ENCODE measurements at places on chromosomes 4 and X.

GRCh38 chrX:153829549-153829798, 870 bp downstream of the PDZD4 start:
- no peak for DNase-seq

DNA sequence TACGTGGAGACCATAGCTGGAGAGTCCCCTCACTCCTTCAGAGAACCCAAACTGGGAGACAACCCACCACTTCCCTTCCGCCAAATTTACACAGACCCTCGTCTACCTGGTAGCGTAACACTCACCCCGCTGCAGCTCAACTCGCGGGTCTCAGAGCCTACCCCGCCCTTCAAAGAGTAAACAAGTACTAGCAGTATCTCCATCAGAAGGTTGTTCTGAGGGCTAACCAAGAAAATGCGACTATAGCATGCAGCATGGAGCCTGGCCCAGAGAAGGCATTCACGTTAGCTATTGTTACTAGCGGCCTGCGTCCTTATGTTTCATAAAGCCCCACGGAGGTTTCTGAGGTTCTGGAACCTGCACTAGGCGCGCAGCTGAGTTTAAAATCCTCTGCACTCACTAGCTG, 531 bp upstream of the MANBA start:
- no peak for DNase-seq

DNA sequence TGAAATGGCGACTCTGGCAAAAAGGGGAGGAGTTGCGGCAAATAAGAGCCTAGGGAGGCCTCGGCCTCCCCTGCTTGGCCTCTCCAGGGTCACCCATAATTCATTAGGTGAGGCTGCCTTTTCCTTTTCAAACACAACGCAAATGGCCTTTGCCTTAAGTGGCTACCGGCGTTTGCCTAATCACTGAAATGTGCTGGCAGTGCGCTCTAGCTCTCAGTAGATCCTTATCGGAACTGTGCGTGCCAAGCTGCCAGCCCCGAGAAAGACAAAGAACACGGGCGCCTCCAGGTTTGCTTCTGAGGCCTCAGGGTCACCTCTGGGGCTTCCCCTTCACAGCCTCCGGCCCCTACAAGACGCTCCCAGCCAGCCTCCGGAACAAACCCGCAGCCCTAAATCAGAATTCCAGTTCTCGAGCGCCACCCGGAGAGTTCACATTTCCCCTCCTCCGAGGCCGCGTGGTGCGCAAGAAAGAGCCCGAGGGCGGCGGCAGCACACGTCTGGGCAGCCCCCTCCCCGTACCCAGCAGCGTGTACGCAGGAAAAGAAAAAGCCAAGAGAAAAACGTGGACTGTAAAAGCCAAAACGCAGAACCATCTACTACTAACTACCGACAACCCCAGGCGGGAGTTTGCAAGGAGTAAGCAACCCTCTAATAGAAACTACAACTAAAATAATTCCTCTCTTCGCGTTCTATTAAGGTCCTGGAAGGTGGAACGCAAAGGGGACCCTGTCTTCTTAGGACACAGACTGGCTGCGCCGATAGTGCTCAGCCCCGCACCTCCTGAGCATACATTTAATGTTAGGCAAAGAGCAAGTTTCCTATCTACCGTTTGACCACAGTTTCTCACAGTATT, 76.5 kb upstream of the BCOR start:
- no peak for DNase-seq

DNA sequence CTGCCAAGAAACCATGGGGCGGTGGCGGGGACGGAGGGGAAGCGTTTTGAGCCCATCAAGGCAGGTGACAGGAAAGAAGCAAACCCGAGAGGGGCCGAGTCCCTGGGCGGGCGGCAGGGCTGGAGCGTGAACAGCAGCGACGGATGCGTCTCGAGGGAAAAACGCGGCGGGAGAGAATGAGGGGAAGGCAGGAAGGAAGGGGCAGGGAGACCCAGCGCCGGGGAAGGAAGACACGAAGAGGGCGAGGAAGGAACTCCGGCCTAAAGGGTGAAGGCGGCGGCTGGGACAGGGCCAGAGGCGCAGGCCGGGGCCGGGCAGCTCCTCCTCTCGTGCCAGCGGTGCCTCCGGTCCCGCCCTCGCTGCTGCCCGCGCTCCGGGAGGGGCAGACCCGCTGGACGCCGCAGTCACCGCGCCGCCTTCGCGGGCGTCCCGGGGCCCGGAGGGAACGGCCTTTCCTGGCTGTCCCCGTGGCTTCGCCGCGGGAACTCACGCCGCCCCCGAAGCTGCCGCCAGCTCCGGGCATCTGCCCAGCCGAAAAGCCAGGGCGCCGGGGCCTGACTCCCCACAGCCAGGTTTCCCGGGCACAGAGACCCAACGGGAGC, 751 bp upstream of the RGS12 start:
- peak; percentile 28 for DNase-seq

GRCh38 chrX:152024710-152025109, 50.2 kb upstream of the GABRE start:
- no peak for DNase-seq

- no peak for DNase-seq
These were observed 35.4 kb downstream of the CCSER1 start for GRCh38 chr4:90162566-90162965.

DNA sequence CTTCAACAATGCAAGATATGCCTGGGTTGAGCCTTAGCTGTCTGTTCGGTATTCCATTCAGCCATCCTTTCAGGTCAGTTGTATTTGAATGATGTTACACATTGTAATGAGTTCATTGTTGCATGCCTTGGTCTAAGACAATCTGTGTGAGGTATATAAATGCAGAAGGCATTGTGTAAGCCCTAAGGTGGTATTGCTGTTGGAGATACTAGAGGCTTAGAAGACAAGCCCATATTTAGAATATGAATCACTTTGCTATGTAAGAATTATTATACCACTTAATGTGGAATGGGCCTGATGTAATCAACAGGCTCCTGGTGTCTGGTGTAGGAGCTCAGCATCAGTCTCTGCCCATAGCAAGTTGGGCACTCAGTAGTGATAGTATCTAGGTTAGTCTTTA, 473.4 kb upstream of the GNPDA2 start:
- no peak for DNase-seq

GRCh38 chrX:17822351-17822750, 38.7 kb downstream of the RAI2 start:
- no peak for DNase-seq

DNA sequence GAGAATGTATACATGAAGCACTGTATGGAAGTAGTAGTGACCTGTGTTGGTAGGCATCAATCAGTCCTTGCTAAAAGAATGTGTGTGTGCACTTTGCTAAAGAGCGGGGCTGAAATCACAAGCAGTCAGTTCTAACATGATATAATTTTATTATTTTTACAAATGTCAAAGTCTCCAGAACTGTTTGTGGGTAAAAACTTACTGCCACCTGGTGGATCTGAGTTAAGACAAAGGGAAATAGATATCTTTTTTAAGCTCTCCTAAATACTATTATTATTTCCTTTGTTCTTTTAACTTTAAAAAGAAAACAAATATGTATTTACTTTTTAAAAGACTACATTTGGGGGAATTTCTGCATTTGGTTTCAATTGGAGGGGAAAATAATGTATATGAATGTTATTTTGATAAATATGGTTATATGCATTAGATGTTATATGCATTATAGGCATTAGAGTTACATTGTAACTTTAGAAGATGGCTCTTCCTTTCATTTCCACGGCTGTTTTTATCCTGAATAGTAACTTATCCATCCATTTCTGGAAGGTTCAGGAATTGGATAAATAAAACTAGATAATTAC, 7.8 kb upstream of the CLOCK start:
- no peak for DNase-seq

GRCh38 chr4:96675896-96676295, 836.0 kb downstream of the PDHA2 start:
- DNase-seq = no peak

GRCh38 chr4:94508806-94509205, 57.1 kb downstream of the PDLIM5 start:
- no peak for DNase-seq

- DNase-seq = no peak
These were observed 176.7 kb downstream of the LDB2 start for GRCh38 chr4:16721613-16722291.

DNA sequence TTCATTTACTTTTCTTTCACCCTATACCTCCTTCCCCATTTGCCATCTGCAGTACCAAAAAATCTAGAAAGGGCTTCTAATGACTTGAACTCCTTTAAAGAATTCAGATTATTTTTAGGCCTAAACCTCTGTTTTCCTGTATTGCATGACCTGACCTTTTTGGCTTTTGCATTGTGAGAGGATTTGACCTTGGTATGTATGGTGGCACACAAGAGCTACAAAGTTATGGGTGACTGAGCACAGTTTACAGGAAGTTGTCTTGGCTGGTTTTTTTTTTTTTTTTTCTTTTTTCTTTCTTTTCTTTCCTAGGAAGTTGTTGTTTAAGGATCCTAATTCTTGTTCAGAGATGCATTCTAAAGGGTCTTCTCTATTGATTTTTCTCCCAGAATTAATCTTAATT, 32.0 kb upstream of the MTMR8 start:
- no peak for DNase-seq

DNA sequence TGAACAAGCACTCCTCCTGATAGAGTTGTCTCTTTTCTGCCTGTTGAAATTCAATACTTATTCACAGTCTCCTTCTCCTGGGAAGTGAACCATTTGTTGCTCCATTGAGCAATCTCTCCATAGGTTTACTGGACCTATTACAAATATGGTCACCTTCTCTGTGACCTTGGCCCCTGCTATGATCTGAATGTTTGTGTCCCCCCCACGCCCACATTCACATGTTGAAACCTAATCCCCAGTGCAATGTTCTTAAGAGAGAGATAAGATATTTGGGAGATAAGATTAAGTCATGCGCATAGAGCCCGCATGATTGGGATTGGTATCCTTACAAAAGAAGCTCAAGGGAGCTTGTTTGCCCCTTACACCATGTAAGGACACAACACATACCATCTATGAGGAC, 54.1 kb upstream of the GABRE start:
- DNase-seq = no peak

- DNase-seq = peak; percentile 34
These were observed 228.8 kb upstream of the PGRMC2 start for GRCh38 chr4:128516301-128516969.

GRCh38 chr4:1187182-1187581, 14.8 kb upstream of the SPON2 start:
- no peak for DNase-seq

DNA sequence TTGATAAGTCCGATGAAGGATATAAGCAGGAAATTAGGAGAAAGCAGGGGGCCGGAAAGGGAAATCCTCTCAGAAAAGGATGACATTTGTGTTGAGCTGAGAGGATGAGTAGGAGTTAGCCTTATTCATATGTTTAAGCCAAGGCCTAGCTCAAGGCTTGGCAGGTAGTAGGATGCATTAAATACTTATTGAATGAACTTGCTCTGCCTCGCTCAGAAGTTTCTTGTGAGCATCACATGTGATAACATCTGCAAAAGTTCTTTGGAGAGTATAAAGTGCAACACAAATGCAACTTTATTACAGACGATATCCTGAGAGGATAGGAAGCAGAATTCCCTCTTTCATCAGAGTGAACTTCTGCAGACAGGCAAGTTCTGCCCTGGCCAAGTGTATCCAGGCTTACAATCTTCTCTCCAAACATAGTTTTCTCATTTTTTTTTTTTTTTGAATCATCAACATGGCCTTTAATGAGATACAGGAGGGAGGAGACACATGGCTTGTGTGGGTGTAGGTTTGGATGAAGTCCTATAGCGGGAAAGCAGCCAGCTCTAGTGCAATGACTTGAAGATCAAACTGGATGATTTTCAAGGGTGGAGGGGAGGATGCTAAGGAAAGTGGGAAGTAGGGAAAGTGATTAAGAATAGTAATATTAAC, 48.1 kb downstream of the LUZP4 start:
- no peak for DNase-seq

GRCh38 chr4:133059117-133059516, 90.0 kb upstream of the PCDH10 start:
- DNase-seq = no peak

DNA sequence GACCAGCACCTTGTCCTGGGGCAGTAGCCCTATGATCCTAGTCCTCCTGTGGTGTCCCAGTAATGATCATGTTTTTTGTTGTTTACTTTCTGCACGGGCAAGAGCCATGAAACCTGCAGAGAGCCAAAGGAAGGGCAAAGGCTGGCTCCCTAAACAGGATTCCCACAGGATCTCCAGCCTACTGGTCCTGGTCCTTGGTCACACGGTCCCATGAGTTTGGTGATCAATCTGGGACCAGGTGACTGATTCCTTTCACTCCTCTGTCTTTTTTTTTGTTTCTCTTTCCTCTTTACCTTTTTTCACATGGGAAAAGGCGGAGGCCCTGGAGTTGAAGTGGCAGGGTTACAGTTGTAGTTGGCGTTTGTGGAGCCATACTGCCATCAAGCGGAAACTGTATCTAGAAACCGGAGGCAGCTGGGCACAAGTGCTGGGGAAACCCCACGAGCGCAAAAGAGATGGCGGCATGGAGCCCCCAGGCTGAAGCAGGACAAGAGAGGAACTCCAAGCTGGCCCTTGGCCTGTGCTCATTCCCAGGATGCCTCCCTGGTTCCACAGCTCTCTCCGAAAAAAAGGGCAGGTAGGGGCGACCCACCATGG, 34.6 kb downstream of the NBDY start:
- no peak for DNase-seq

DNA sequence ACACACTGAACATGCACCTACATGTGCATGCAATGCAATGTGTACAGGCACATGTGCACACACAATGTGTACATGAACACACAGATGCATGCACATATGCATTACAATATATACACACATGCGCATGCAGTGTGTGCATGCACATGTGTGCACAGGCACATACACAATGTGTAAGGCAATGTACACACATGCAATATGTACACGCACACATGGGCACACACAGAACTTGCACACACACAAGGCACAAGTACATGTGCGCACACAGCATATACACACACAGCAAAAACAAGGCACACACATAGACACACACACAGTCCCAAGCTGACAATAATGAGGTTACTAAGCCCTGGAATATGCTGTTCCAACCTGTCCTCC, 76.3 kb downstream of the EVC2 start:
- no peak for DNase-seq

- no peak for DNase-seq
These were observed 66.8 kb upstream of the LSM6 start for GRCh38 chr4:146108756-146109155.

DNA sequence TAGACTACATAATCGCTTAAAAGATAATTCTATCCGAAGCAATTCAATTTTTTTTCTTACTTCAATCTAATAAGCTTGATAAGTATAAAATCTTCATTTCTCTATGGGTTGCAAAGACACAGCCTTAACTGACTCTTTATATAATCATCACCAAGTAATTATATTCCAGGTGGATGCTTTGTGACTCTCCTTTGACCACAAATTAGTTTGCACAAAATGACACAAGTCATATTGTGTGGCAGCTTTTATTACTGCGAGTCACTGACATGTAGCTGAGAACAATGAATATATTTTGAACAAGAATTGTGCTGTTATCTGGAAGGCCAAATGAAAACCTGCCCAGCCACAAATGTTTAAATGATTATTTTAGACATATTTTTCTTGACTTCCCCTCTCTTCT, 1727.8 kb downstream of the ARAP2 start:
- DNase-seq = no peak

- DNase-seq = no peak
These were observed 71.4 kb upstream of the ETNPPL start for GRCh38 chr4:108834166-108834834.
